ENCODE measurements at places on chromosomes 7 and 10.

DNA sequence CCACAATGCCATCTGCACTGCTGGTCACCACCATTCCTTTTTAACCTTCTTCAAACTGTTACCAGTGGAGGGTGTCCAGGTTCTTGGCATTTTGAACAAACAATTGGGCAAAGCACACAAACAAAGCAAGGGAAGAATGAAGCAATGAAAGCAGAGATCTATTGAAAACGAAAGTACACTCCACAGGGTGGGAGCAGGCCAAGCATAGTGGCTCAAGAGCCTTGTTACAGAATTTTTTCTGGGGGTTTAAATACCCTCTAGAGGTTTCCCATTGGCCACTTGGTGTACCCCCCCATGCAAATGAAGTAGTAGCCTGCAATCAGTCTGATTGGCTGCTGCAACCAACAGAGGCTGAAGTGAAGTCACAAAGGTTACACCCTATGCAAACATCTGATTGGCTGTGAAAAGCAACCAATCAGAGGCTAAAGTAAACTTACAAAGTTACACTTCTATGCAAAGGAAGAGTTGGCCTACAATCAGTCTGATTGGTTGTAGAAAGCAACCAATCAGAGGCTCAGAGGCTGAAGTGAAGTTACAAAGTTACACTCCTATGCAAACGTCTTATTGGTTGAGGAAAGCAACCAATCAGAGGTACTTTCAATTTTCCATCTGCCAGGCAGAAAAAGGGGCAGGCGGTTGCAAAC lies 103.2 kb upstream of the WAC start:
- no peak for DNase-seq

DNA sequence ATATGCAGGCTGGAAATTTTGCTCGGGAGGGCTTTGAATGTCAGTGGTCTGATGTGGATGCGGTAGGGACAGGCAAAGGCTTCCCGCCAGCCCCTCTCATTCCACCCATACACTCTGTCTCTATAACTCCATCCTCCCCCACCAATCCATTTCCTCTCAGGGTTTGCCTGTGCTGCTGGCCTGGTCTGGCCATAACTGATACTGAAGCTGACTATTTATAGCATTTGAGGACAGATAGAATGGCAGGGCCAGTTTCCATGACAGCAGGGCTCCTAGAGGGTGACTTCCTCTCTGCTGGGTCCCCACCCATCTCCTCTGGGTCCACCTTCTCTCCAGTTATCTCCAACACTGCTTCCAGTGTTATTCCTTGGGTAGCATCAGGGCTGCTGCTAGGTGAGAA lies 6.6 kb upstream of the PDLIM1 start:
- DNase-seq = no peak

- DNase-seq = peak; percentile 1
Observed at GRCh38 chr7:66265566-66265965, 60.4 kb downstream of the TPST1 start.

- no peak for DNase-seq
Observed at GRCh38 chr7:44143646-44144250, 2.6 kb upstream of the MYL7 start.
